ENCODE measurements at places on chromosomes 12 and 14.

DNA sequence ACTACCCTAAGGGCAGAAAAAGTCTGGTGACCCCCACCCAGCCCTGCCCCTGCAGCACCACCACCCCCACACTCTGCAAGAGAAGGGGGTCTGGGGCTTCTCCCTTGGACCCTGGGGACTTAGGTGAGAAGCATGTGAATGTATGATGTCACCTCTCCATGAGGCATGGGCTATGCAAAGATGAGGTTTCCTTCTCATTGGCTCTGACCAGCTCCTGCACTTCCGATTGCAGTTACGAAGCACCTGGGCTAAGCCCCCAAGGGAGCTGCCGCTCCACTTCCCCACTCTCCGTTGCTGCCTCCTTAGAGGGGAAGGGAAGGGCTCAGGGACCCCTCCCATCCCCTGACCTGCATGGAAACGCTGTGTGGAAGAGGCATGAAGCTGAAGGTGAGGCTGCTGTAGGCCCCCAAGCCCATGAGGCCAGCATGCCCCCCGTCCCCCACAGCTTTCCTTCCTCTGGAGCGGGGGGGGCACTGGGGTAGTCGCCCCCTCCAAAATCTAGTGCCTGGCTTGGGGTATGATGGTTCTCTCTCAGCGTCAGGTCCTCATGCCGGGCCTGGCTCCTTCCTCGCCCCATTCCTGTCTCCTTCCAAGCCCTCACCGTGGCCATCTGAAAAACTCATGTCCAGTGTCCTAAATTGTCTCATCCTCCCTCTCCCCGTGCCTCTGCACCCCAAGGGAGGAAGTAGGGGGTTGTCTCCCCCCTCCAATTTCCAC lies 5.5 kb upstream of the DDX23 start:
- DNase-seq: no peak

DNA sequence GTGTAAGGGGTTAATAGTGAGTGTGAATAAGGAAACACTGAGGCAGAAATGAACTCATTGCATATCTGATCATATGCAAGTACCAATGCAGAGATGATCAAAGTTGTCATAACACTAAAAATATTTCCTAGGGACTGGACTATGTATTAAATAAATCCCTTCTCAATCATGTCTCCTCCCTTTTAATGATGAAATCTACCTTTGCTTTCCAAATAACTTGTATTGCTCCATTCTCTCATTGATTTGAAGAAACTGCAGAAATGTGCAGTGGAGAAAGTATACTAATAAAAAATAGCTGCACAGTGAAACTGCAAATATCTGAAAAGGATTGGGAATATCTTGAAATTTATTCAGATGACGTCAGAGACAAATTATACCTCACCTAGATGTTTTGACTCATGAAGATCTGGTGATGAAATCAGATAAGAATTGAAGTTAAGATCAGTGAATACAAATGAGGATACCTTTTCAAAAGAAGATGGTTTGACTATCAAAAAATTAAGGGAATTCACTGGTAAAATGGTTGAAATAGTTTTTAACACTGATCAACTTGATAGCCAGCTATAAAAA lies 1264.9 kb upstream of the USP15 start:
- DNase-seq: no peak

DNA sequence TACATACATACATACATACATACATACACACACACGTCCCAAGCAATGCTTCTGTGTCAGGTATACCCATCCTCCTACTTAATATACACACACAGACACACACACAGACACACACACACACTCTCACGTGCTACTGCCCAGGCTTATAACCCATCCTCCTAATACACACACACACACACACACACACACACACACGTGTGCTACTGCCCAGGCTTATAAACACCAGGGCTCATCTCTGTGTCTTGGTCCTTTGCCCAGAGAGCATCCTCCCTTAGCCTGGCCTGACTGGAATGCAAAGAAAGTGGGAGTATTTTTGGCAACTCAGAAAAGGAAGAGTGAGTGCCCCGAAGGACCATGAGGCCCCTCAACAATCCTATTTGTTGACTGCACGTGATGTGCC lies 129.0 kb downstream of the RBM19 start:
- DNase-seq: peak; percentile 17

DNA sequence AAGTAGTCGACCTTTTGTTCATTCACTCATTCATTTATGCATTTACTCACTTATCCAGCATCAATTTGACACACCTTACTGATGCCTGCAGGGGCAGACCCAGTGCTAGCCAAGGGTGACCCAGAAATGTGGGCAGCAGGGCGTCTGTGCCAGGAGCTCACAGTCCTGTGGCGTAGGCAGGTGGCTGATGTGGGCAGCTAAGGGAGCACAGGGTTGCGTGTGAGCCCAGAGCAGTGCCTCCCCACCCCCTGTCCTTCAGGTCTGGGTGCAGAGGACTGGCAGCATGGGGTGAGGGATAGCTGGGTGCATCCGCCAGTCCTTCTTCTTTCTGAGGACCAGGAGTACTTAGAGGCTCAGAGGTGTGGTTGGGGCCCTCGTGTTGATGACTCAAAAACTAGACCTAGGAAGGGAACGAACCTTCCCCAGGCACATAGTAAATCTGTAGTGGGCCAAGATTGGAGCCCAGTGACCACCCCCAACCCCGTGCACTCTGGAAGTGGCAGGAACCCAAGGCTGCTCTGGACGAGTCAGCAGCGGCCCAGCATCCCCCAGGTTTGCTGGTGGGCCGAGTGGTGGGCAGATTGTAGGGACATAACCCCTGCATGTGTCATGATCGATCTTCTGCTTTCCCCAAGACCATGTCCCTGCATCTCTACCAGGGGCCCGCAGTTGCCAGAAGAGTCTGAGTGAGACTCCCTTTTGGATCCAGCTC lies 63.9 kb downstream of the BEGAIN start:
- DNase-seq: no peak

DNA sequence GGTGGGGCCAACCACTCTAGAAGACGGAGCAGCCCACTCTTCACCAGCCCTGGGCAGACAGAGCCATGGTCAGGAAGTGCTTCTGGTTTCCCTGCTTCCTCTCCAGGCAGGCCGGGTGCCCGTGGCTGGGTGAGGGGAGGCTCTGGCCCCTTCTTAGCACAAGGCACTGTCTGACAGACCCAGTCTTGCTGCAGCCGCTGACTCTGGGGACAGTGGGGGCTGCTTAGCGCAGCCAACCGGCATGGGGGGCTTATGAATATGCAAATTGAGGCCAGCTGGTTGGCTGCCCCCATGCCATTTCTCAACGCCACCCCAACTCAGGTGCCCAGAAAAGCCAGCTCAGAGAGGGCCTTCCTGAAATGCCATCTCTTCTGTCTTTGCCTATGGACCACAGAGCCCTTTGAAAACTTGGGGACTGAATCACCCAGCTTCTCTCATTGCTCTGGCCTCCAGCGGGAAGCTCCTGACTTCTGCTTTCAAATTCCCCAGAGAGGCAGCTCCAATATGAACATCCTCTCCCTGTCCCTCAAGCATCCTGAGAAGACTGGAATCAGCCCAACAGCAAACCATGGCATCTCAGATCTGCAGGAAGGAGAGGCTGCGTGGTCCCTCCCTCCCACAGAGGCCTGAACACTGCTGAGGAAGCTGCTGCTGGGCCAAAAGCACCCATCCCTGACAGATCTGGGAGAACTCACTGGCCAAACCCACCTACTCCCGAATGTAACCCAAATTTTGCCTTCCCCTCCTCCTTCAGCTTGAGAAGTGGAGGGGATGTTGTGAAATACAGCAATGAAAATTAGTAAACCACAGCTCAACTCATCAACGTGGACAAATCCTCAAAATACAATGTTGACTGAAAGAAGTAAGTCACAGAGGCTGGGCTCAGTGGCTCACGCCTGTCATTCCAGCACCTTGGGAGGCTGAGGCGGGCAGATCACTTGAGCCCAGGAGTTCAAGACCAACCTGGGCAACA lies at the start of gene PROX2:
TSS of gene PROX2 (minus strand) at position 205 of the 973 bp plus-strand sequence. CDS start 12,311 bp downstream, outside the sequence.
- peak; percentile 40 for DNase-seq

DNA sequence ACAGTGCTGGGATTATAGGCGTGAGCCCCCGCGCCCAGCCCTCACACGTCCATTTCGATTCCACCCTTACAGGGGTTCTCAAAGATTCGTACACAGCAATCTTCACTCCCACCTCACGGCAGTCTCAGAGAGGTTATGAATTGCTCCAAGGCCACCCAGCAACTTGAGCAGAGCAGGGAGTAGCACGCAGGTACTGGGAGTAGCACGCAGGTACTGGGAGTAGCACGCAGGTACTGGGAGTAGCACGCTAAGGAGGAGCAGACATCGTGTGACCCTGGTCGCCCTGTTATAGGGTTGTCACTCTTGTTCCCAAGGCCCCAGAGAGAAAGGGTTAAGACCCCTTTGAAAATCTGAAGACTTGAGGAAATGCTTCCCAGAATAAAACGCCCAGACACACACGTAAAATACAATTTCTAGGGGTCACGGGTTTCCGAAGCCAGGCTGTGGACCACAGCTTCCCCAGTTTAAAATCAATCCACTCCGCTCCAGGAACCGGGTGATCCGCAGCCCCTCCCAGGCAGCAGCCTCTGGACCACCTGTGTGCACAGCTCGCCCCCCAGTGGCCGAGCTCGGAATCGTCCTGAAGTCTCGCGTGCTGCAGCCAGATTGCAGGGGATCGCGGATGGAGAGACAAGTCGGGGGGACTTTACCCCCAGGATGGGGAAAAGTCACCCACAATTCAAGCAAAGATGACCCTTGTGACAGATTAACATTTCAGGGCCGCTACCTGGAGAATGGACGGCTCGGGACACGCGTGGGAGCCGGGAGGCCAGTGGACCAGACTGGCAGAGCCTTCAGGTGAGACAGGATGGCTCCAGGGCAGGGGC lies 92.0 kb downstream of the SCARB1 start:
- peak; percentile 68 for DNase-seq
